ENCODE measurements at places on chromosomes 3 and 15. TPM values are rescaled to one million over a fixed set of nuclear protein-coding genes. Genes with fewer than 3 reads are reported as not detected.
A peak's percentile ranks its signal among the peaks of the same experiment; 100 is the strongest.

DNASE1L3 gene
- total RNA-seq = not detected

- no peak overlapping the region for H3K4me3 ChIP-seq
- H3K4me1 ChIP-seq = peaks cover 2% of the 10 kb centered on the region
- H3K36me3 ChIP-seq = peaks cover 9% of the 10 kb centered on the region
- no peaks in the 10 kb centered on the region for H3K27me3 ChIP-seq
- no peak for DNase-seq
These were observed 29.6 kb downstream of the PRKCD start for GRCh38 chr3:53190659-53191058.

SNX22 gene
- 0.40 TPM for total RNA-seq

DNA sequence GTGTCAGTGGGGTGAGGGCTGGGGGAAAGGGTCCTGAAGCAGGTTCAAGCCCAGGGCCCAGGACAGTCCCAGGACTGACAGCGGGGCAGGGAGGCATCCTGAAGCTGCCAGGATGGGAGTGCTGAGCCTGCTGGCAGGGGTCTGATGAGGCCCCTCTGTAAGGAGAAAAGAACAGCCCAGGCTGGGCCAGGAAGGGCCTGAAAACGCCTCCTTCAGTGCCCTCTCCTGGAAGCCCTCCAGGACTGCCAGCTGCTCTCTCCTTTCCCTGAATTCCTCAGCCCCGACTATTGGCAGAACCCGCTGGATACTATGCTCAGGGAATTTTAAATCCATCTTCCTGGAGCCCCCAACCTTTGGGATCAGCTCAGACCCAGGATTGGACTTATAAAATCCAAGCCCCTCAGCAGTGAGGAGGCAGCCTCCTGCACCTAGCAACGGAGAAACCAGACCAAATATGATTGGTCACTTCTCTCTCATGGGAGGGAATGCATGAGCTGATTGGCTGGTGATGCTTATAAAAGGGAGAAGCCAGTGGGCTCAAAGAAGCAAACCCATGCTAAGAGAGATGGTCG lies 203.5 kb upstream of the LINGO1 start:
- no peaks in the 10 kb centered on the region for H3K27me3 ChIP-seq
- no peak overlapping the region for H3K4me3 ChIP-seq
- H3K36me3 ChIP-seq = no peaks in the 10 kb centered on the region
- H3K27ac ChIP-seq = no peak overlapping the region
- H3K4me1 ChIP-seq = no peaks in the 10 kb centered on the region

- H3K27ac ChIP-seq = no peak overlapping the region
- no peak overlapping the region for H3K4me3 ChIP-seq
- no peaks in the 10 kb centered on the region for H3K27me3 ChIP-seq
These were observed 88.9 kb upstream of the OSBPL11 start for GRCh38 chr3:125684199-125684598.

- H3K27ac ChIP-seq = no peak overlapping the region
- no peak overlapping the region for H3K4me3 ChIP-seq
- DNase-seq = no peak
- peaks cover 8% of the 10 kb centered on the region for H3K27me3 ChIP-seq
- no peaks in the 10 kb centered on the region for H3K36me3 ChIP-seq
These were observed 181.4 kb downstream of the GAP43 start for GRCh38 chr3:115804713-115805119.

DNA sequence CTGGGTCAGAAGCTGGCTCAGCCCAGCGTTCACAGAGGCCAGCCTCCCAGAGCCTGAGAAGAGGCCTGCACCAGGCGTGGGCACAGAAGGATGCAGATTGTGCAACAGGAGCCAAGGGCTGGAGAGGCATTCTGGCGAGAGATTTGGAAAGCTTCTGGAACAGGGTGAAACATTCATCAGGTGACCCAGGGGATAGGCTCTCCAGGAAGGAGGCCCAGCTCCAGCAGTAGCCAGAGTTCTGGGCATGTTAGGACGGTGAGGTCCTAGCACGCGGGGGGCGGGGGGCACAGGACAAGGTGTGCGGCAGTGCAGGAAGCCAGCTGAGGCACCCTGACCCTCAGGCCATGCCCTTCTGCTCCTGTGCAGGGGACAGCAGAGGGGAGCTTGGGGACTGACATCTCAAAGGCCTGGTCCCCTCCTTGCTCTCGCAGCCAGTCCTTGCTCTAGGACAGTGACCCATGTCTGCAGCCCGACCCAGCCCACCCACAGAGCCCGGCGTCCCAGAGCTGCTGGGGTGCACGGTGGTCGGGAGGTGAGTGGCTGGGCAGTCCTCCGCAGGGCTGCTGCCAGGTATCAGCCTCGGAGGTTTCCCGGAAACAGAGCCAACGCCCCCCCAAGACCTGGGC lies 111.7 kb upstream of the KLF13 start:
- no peaks in the 10 kb centered on the region for H3K36me3 ChIP-seq
- peak overlapping the region; percentile 24 for H3K27ac ChIP-seq
- H3K4me3 ChIP-seq = peak overlapping the region; percentile 22
- no peaks in the 10 kb centered on the region for H3K27me3 ChIP-seq
- DNase-seq = no peak

DNA sequence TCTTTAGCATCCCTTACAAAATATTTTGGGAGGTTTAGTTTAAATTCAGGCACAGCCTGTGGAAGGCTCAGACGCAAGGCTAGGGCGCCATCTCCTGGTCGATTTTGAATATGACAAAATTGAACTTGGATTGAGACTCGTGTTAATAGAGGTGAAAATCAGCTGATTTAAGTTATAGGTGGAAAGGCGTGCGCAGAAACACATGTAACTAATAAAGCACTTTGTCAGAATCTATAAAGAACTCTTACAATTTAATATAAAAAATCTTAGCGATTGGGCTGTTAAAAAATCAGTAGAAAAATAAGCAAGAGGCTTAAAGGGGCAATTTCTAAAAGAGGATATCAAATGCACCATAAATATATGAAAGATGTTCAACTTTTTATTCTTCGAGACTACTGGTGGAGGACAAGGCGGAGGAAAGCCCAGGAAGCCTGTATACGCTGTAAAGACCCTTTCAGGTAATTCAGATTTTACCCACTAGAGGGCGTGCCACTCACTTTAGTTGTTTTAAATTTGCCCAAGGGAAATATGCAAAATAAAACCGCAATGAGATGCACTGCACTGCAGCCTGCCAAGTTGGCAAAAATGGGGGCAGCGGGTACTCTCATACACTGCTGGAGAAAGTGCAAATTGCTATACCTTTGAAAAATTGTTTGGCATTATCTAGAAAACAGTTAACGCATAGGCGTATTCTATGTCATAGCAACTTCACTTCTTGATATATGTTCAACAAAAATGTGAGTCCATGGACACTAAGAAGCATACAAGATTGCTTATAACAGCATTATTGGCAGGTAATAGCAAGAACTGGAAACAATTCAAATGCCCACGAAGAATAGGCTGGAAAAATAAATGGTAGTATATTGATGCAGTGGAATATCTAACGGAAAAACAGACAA lies 64.7 kb downstream of the SLC30A4 start:
- H3K27ac ChIP-seq = peak overlapping the region; percentile 29
- H3K27me3 ChIP-seq = no peaks in the 10 kb centered on the region
- peak; percentile 78 for DNase-seq
- peak overlapping the region; percentile 70 for H3K4me3 ChIP-seq

DNA sequence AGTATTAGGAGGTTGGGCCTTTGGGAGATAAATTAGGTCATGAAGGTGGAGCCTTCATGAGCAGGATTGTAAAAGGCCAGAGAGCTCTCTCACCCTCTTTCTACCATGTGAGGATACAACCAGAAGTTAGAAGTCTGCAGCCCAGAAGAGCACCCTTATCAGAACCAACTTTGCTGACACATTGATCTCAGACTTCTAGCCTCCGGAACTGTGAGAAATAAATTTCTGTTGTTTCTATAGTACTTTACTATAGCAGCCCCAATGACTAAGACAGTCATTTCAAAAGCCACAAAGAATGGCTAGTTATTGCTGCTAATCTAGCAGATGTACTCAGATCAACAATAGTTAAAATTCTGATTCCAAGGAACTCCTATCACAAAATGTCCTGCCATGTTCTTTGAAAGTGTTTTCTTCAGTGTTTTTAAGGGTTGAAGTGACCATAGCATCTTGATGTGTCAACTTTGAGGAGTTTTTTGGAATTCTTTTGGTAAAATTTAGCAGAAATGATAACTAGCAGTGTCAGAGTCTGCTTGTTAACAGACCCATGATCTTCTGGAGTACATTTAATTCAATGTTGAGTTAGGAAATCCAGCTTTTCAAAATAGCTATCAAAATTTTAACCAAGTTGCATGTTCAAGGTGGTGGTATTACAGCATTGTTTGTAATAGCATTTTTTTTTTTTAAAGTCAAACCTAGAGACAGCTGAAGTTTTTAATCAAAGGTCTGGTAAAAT lies 10.3 kb downstream of the DZIP3 start:
- H3K27me3 ChIP-seq = no peaks in the 10 kb centered on the region
- H3K36me3 ChIP-seq = no peaks in the 10 kb centered on the region
- H3K27ac ChIP-seq = no peak overlapping the region
- DNase-seq = no peak
- H3K4me3 ChIP-seq = no peak overlapping the region
- H3K4me1 ChIP-seq = peaks cover 32% of the 10 kb centered on the region

GRCh38 chr3:188439080-188439479 lies 285.1 kb downstream of the LPP start:
- H3K27ac ChIP-seq = peak overlapping the region; percentile 7
- H3K27me3 ChIP-seq = no peaks in the 10 kb centered on the region
- H3K36me3 ChIP-seq = no peaks in the 10 kb centered on the region

DNA sequence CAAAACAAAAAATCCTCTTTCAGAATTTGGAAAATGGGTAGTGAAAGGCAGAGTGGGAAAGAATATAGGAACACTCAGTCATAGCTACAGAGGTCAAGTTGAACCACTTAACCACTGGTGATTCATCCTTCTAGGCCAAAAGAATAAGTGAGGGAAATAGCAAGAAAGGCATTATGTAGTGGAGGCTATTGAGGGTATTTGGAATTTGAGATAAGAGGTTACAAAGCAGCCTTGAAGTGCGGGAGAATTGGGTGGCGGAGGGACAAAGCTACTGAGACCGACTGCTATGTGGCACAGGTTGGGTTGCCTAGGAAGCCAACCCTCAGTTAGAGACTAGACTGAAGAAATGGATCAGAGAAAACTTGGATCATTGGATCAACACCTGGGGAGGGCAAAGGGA lies 109.5 kb downstream of the SYNPR start:
- no peaks in the 10 kb centered on the region for H3K27me3 ChIP-seq
- no peaks in the 10 kb centered on the region for H3K4me1 ChIP-seq
- no peaks in the 10 kb centered on the region for H3K36me3 ChIP-seq

GRCh38 chr15:40325188-40325587 lies 1.7 kb downstream of the INAFM2 start:
- DNase-seq = no peak
- no peak overlapping the region for H3K4me3 ChIP-seq
- H3K27ac ChIP-seq = no peak overlapping the region
- no peaks in the 10 kb centered on the region for H3K27me3 ChIP-seq
- no peaks in the 10 kb centered on the region for H3K36me3 ChIP-seq

DNA sequence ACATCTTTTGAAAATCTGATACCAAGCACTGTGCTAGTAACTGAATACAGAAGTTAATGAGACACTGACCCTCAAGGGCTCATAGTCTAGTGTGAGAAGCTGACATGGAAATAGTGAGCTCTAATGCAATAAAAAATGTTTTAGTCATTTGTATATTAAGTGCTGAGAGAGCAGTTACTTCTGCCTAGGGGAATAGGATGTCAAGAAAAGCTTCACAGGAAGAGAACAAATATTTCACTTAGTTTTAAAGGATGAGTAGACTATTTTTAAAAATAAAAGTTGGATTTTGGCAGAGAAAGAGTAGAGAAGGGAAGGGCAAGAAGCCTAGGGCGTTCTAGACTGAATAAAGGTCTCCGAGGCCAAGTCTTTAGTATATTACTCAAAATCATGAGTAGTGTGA lies 158.4 kb downstream of the ATG7 start:
- DNase-seq = no peak
- no peaks in the 10 kb centered on the region for H3K4me1 ChIP-seq
- no peaks in the 10 kb centered on the region for H3K27me3 ChIP-seq
- no peak overlapping the region for H3K27ac ChIP-seq
- peaks cover 8% of the 10 kb centered on the region for H3K36me3 ChIP-seq

DNA sequence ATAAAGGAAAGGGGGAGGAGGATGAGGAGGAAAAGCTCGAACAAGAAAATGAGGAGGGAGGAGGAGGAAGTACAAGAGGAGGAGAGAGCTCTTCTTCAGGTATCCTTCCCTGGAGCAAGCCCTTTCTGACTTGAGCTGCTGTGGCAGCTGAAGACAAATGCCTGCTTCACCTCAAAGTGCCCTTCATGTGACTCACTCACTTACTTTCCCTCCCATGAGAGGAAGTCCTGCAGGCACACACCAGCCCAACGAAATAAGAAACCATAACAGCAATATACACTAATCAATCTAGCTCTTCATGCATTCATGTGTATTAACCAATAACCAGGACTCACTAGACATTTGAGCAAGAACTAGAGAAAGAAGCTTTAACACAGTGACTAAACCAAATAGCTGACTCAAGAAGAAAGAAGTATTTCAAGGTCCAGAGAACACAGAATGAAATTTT lies 251.9 kb downstream of the IGSF11 start:
- H3K27ac ChIP-seq = no peak overlapping the region
- H3K4me1 ChIP-seq = no peaks in the 10 kb centered on the region
- H3K36me3 ChIP-seq = no peaks in the 10 kb centered on the region
- DNase-seq = no peak
- H3K27me3 ChIP-seq = no peaks in the 10 kb centered on the region

DNA sequence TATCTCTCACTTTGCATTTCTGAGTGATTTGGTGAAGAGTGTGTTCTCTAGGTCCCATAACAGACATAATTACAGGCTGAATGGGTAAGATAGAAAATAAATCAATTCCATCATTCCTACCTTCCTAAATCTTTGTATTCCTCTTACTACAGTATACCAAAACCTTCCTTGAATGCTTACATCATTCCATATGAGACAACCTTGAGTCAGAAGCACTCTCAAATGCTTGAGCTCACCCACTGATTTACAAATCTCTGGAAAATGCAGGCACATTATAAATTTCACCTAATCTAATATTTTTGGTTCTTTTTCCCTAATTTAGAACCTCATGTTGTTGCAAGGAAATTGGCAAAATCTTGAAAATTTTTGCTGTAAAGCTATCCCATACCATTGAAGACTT lies 239.1 kb downstream of the CBLB start:
- DNase-seq = no peak
- no peak overlapping the region for H3K27ac ChIP-seq
- H3K4me1 ChIP-seq = no peaks in the 10 kb centered on the region
- H3K27me3 ChIP-seq = no peaks in the 10 kb centered on the region
- no peaks in the 10 kb centered on the region for H3K36me3 ChIP-seq

- no peaks in the 10 kb centered on the region for H3K27me3 ChIP-seq
- no peak for DNase-seq
- no peak overlapping the region for H3K27ac ChIP-seq
- H3K4me3 ChIP-seq = no peak overlapping the region
These were observed 130.1 kb downstream of the EDEM1 start for GRCh38 chr3:5317557-5317956.

GRCh38 chr3:67599821-67600220 lies 54.6 kb downstream of the SUCLG2 start:
- no peaks in the 10 kb centered on the region for H3K36me3 ChIP-seq
- DNase-seq = no peak
- H3K27me3 ChIP-seq = no peaks in the 10 kb centered on the region
- H3K4me1 ChIP-seq = peaks cover 81% of the 10 kb centered on the region
- H3K4me3 ChIP-seq = no peak overlapping the region

VGLL3 gene
- total RNA-seq = not detected

GRCh38 chr3:179882292-179882691 lies 154.4 kb downstream of the PEX5L start:
- DNase-seq = no peak
- no peaks in the 10 kb centered on the region for H3K4me1 ChIP-seq
- H3K36me3 ChIP-seq = no peaks in the 10 kb centered on the region
- H3K27ac ChIP-seq = no peak overlapping the region
- no peaks in the 10 kb centered on the region for H3K27me3 ChIP-seq

- peaks cover 27% of the 10 kb centered on the region for H3K4me1 ChIP-seq
- DNase-seq = peak; percentile 47
- no peaks in the 10 kb centered on the region for H3K27me3 ChIP-seq
- no peaks in the 10 kb centered on the region for H3K36me3 ChIP-seq
- no peak overlapping the region for H3K27ac ChIP-seq
- H3K4me3 ChIP-seq = no peak overlapping the region
These were observed 161.7 kb downstream of the BBX start for GRCh38 chr3:107684431-107684925.

Measured in CD8-positive, alpha-beta memory T cell (primary cell).